ENCODE measurements at places on chromosomes 6 and 20.
A peak's percentile ranks its signal among the peaks of the same experiment; 100 is the strongest.

- DNase-seq: no peak
Observed at GRCh38 chr6:110400208-110400607, 15.2 kb downstream of the DDO start.

- no peak for DNase-seq
Observed at GRCh38 chr20:54772893-54773642, 297.7 kb downstream of the DOK5 start.

DNA sequence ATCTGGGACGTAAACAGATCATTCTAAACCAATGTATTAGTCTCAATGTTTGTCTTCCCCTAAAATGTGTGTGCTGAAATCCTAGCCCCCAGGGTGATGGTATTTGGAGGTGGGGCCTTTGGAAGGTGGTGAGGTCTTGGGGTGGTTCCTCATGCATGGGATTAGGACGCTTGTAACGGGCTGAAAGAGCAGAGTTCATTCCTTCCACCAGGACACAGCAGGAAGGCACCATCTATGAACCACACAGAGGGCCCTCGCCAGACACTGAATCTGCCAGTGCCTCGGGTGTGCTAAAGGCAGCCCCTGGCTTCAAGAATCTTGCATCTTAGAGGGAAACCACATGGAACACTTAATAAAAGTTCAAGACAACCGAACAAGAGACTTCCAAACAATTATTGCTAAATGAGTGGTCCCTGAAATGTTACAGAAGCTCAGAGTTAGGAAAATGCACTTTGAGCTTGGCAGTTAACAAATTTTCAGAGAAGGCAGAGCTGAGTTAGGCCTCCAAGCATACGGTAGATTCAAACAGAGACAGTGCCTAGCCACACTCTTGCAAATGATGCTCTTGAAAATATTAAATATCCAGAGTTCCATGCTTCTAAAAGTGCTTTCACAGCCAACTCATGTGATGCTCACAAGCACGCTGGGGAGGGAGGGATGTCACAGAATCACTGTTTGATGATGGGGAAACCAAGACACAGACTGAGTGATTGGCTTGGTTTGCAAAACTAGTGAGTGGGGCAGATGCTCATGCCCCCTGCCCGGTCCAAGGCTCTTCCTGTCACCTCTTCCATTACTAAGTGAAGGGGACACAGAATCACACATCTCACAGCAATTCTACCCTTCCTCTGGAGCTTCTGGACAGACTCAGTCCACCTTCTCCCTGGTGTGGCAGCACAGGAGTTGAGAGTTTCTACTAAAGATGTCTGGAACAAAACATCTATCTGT lies 27.4 kb downstream of the TBC1D7 start:
- DNase-seq: no peak

- peak; percentile 21 for DNase-seq
Observed at GRCh38 chr20:43448748-43449535, 8.8 kb upstream of the SRSF6 start.

DNA sequence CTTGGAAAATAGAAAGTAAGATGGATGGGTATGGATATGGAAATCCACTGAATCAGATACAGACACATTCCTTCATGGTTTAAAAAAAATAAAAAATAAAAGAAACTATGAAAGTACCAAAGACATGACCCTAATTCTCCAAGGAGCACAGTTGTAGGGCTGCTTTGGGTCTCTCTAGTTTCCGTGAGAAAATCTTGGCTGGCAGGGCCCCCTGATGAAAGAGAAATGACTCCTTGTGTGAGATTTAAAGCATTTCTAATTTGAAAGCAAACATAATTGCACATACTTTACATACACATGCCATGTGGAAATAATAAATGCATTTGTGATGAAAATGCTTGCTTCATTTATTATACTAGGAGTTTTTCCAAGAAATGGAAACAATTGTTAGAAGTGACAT lies 593.9 kb upstream of the BTBD3 start:
- peak; percentile 89 for DNase-seq

DNA sequence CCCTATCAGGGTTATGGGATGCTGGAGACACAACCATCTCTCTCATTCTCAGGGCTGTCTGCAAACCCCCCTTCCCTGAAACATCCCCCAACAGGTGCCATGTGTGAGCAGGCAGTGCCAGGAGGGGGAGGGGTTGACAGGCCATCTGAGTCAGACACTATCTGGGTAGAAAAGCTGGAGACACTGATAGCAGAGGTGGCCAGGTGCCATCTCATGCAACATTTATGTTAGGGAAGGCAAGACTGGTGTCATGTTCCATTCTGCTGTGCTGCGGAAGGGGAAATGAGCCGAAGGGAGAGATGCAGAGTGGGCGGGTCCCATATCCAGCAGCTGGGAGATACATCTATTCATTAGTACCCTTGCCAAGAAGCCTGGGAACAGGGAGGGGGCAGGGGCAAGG lies 3.5 kb downstream of the LHFPL5 start:
- DNase-seq: no peak

- DNase-seq: no peak
Observed at GRCh38 chr6:148069256-148069655, 273.4 kb upstream of the SASH1 start.

DNA sequence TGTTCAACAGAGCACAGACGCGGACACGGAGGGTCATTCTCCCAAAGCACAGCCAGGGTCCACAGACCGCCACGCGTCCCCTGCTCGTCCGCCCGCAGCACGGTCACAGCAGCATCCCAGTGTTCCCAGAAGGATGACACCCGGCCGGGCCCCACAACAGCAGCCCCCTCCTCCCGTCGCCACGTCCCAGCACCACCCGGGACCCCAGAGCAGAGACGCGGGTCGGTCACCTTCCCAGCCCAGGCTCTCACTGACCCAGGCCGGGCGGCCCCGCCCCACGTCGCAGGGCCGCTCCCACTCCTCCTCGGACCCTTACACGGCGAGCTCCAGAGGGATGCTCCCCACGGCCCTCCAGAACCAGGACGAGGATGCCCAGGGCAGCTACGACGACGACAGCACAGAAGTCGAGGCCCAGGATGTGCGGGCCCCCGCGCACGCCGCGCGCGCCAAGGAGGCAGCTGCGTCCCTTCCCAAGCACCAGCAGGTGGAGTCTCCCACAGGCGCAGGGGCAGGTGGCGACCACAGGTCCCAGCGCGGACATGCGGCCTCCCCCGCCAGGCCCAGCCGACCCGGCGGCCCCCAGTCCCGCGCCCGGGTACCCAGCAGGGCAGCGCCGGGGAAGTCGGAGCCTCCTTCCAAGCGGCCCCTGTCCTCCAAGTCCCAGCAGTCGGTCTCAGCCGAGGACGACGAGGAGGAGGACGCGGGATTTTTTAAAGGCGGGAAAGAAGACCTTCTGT lies 64.3 kb downstream of the FNDC1 start:
- DNase-seq: no peak

DNA sequence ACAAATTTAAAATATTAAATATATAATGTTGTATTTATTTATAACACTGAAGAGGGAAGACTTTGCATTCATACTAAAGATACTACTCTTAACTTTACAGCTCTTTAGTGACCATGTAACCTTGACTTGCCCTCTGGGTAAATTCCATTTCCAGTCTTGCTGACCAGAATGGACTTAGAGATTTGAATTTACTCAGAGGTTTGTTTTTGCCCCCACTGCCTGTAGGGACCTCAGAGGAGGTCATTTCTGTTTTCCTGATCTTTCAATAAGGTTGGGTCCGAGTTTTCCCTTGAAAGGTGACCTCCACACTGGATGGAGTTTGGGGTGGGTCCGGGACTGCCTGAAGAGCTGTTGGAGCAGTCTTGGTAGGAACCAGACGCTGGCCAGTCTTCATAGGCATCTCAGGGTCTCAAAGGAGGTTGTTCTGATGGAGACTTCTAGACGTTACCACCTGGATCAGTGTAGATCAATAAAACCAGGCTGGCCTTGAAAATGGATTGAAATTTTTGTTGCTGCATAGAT lies 26.0 kb downstream of the DCBLD1 start:
- no peak for DNase-seq

- DNase-seq: no peak
Observed at GRCh38 chr6:64811119-64811518, 895.9 kb downstream of the EYS start.

DNA sequence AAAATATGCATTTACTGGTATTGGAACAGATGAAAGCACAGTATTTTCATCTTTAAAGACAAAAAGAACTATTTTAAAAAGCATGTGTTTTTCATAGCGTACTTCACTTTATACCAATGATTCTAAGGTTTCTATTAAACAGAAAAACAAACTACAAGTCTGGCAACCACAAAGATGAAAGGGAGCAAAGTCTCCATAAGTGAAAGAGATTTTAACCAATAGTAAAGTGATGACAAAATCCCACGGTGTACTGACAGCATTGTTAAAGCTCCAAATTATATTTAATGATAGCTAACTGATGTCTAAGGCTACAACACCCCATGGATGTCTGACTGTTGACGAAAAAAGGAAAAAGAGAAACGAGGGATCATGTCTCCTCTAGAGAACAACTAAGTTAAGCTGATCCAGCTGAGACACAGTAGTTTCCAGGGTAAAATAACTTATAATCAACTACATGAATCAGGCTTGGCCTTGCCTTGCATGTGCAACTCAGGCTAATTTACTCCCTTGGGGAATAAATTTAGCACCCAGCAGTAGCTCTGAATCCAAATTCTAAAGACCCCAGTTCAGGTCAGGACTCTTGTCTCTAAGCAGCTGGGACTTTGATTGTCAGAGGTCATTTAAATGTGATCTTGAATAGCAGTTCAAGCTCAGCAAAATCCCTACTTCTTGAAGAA lies 56.0 kb upstream of the TAB2 start:
- DNase-seq: no peak

GRCh38 chr6:132209351-132209750 lies 191.9 kb downstream of the MOXD1 start:
- DNase-seq: no peak

GRCh38 chr6:39143238-39143930 lies 28.4 kb upstream of the SAYSD1 start:
- DNase-seq: no peak

- no peak for DNase-seq
Observed at GRCh38 chr20:19431316-19431700, 218.9 kb downstream of the SLC24A3 start.

DNA sequence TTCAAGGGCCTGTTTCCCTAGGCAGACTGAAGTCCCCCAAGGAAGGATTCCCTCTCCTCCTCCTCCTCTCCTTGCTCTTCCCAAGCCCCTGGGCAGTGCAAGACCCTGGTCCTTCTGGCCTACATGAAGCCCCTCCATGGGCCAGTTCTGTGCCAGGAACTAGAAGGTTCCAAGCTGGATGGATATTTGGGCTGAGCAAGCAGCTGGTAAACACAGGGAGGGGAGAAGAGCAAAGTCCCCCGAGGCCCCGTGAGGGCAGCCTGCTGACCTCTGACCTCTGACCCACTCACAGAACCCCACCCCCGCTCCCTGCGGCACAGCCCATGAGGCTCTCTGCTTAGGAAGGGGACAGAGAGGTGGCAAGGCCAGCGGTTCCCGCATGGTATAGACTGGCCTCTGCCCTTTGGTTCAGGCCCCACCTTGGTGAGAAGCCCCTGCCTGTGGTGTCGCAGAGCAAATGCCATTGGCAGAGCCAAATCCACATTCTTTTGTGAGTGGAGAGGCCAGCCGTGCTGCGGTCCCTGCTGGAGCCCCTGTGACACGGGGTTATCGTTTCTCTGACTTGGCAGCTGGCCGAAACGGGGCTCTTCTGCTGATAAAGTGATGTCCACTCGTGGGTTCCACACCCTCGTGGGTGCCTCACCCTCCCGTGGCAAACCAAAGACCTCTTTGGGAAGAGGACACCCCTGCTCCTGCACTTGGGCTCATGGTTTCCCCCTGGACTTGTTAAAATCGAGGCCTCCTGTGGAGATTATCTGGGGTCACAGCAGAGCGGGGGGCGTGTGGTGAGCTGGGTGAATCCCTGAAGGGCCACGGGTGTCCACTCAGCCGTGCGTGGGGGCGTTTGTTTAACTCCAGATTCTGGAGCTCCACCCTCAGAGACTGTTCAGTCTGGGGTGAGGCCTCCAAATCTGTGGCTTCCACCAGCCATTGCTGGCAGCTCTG lies 2.1 kb upstream of the CHRNA4 start:
- DNase-seq: no peak
